ENCODE measurements at places on chromosomes 4 and X.

GRCh38 chrX:17030580-17031270 is 84.3 kb downstream of the REPS2 start:
- no peak for DNase-seq

GRCh38 chr4:185054272-185054671 is 36.0 kb downstream of the HELT start:
- no peak for DNase-seq

GRCh38 chrX:22534643-22535042 is 261.9 kb downstream of the CBLL2 start:
- DNase-seq = no peak

DNA sequence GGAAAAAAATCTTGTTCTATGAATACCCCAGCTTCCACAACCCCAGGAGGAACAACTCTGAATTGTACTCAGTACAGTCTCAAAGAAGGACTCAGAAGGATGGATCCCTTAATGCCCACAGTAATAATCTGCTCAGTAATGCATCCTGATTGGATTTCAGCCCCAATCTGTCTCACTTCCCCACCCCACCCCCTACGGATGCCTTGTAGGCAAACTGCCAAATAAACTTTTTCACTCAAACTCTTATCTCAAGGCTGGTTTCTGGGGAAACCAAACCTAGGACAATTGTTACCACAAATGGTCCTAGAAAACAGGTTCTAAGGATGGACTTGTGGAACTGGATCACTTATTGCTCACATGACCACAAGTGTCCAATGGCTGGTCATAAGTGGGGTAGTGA is 1021.8 kb upstream of the INTU start:
- DNase-seq = no peak

GRCh38 chr4:129239088-129239487 is 143.1 kb downstream of the C4orf33 start:
- DNase-seq = no peak

- no peak for DNase-seq
These were observed 32.8 kb upstream of the TMPRSS11A start for GRCh38 chr4:67996127-67996526.

GRCh38 chr4:11735651-11736050 is 307.0 kb upstream of the HS3ST1 start:
- DNase-seq = no peak

- DNase-seq = no peak
These were observed 8.9 kb upstream of the TRIML1 start for GRCh38 chr4:188130355-188130754.

GRCh38 chr4:152976212-152976761 is 40.2 kb downstream of the FHDC1 start:
- DNase-seq = no peak

DNA sequence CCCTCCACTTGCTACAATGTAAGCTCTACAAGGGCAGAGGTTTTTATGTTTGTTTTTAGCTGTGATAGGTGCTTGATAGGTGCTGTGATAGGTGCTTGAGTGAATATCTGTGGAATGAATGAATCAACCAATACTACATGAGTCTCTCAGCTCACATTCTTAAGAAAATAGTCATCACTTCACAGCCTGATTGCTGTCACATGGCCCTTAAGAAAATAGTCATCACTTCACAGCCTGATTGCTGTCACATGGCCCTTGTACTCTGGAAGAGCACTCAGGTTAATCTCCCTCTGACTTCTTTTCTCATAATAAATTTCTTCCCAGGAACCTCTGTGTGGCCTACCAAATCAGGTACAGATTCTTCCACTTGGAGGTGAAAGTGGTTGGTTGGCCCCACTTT is 335.2 kb downstream of the TENM3 start:
- DNase-seq = no peak

- DNase-seq = no peak
These were observed 52.6 kb downstream of the SHROOM3 start for GRCh38 chr4:76487621-76488020.
